ENCODE measurements at places on chromosomes 1 and 21. TPM values are rescaled to one million over a fixed set of nuclear protein-coding genes. Genes with fewer than 3 reads are reported as not detected.

- DNase-seq: no peak
Measured at GRCh38 chr1:23578311-23578996, 19.2 kb upstream of the ID3 start.

- peak; percentile 19 for DNase-seq
Measured at GRCh38 chr1:179229214-179230140, at the start of gene ABL2. TSS of gene ABL2 (minus strand) at chr1:179229677. CDS start at chr1:179229397, 280 bp downstream.

DNA sequence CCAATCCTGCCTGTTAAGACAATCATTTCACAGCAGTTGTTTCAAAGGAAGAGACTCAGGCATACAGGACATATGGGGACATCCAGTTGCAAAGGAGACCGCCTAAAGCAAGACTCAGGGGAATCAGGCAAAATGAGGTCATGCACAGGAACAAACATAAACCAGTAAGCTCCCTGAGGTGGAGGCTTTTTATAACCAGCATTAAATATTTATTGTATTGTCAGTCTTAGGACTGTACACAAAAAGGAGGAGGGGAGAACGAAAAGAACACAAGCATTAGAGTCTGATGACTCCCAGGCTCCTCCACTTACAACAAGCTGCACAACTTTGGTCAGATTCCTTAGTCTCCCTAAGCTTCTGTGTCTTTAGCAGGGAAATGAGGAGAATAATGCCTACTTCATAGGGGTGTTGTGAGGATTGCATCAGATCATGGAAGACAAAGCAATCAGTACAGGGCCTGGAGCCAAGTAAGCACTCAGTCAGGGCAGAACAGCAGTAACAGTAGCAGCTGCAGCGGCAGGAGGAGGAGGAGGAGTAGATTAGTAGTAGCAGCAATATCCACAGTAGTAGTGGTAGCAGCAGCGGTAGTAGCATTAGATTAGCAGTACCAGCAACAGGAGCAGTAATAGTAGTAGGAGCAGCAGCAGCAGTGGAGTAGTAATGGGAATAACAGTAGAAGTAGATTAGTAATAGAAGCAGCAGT, 54.2 kb upstream of the SPATA6 start:
- DNase-seq: no peak

DNA sequence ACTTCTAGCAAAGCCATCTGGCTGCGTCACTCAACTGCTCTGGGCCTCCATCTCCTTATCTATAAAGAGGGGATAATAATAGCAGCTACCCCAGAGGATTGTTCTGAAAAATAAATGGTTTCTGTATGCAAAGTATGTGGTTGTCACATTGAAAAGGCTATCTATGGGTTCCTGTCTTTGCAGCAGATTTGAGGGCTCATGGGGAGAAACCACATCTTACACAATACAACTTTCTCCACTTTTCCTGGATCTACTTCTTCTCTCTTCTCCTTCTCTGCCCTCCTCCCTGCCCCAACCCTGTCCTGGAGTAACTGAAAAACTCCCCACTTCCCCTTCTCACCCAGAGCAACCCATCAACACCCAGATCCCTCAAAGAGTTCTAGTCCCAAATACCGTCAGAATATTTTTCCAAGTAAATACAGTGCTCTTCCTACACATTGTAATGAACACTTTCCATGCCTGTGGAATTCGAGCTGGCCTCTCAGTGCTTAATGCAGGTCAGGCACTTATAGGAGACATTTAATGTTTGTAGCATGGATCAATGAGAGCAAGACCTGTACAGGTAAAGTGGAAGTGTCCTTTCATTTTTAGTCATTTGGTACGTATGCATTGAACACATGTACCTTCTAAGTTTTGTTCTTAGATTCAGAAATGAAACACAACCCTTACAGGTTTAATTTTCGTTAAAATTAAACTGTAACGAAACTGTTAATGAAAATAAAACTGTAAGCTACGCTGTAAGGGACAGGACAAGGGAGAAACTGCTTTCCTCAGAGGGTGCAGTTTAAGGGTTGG, 131.9 kb downstream of the AK5 start:
- no peak for DNase-seq

Gene URB2
- 2.3 TPM for total RNA-seq

DNA sequence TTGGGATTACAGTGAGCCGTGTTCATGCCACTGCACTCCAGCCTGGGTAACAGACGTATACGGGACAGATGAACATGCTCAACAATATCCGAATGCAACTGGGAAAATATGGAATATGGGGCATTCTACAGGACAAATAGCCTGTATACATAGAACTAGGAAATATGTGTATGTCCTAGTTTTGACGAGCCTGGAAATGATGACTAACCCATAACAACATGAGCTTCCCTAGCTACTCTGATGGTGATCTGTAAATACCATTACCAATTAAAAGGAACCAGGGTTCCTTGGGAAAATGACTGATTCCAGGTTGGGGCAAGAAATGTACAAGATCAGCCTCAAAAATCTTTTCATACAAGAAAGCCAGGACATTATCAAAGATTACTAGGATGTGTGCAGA, 42.8 kb upstream of the ARTN start:
- no peak for DNase-seq

DNA sequence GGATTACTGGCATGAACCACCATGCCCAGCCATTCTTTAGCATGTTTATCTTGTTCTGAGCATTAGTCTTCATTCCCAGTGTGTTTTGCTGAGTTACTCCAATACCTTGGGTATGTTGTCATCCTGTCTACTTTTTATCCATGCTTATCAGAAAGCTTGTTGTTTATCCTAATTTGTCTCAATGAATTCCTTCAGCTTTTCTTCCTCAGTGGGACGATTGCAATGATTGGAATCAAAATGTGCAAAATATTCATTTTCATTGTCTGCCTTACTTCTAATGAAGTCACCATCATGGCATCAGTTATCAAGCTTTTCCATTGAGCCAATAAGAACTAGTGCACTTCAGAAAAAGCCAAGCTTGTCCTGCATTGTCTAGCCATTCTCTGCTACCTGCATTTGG, 170.5 kb downstream of the HFM1 start:
- no peak for DNase-seq

Gene NBPF9
- 9.7 TPM for total RNA-seq

GRCh38 chr1:204885288-204885711, 14.6 kb downstream of the NFASC start:
- DNase-seq: peak; percentile 39

Gene RAB3B
- total RNA-seq: 0.06 TPM

DNA sequence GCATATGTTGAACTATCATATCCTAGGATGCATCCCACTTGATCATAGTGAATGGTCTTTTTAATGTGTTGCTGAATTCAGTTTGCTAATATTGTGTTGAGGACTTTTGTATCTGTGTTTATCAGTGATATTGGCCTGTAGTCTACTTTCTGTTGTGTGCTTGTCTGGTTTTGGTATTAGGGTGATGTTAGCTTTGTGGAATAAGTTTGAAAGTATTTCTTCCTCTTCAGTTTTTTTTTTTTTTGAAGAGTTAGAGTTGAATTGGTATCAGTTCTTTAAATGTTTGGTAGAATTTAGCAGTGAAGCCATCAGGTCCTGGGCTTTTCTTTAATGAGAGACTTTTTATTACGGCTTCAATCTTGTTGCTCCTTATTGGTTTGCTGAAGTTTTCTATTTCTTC, 162.3 kb downstream of the VAV3 start:
- no peak for DNase-seq

Gene BRINP3
- 0.76 TPM for total RNA-seq

- DNase-seq: no peak
Measured at GRCh38 chr1:162689745-162690671, 57.7 kb downstream of the DDR2 start.

Gene MTR
- 49.2 TPM for total RNA-seq

Gene PCBP3
- total RNA-seq: not detected

GRCh38 chr1:45922813-45923212, 119.4 kb downstream of the MAST2 start:
- no peak for DNase-seq

Gene ATP6V1G3
- total RNA-seq: not detected

Gene CLEC20A
- total RNA-seq: not detected

DNA sequence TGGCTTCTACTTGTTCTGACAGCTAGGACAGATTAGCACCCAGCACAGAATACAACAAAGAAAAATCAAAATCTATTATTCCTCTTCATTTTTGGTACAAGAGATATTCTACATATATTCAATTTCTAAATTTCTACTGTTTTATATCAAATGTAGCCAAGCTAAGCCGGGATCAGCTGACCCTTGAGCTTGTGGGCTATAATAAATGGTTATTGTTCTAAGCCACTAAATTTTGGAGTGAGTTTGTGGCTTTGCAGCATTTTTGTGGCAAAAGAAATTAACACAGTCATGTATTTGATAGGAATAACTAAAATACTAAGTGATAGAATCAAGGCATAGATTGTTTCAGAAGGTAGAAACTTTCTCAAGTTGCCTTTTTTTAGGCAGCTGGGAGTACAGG, 50.7 kb downstream of the APP start:
- DNase-seq: no peak

Gene CNN3
- 394 TPM for total RNA-seq

DNA sequence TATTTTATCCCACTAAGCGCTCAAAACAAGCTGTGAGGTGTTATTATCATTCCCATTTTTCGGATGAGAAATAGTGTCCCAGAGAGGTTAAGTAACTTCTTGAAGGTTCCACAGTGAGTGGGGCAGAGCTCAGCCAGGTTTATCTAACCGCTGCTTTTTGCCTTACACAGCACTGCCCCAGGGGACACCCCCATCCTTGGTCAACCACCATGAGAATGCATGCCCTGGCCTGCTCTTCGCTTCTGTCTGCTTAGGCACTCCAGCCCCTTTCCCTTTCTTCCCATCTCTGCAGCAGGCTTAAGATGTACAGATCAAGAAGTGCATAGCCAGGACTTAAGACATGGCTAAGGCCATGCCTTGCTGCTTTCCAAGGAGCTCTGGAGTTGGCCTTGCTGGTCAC, 159.0 kb upstream of the CD34 start:
- DNase-seq: no peak

DNA sequence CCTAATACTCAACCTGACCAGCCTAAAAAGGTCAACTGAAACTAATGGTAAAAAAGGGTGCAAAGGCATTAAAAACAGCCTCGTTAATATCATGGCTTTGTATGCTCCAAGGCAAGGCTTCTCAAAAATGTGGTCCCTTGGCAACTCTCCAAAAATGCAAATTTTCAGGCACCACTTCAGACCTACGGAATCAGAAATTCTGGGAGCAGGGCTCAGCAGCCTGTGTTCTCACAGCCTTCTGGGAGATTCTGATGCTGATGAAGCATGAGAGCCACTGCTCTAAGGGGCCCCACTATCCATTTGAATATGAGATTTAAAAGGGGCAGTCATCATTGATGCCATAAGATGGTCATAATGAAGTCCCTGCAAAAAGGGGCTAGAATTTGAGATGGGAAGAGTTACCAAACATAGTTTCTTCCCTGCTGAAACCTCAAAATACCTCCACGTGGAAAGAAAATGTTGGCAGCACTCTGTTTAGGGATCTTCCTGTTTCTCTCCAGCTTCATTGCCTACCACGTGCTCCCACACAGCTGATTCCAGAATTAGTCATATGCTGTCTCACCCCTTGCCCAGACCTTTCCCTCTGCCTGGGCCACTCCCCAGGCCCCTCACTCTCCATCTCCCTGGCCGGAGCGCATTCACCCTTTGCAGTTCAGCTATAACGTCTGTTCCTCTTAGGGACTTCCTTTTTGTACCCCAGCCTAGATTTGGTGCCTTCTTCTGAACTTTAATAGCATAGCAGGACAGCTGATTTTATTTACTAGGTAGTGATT, 46.7 kb downstream of the PHC2 start:
- DNase-seq: peak; percentile 57

GRCh38 chr1:43272161-43272560, 2.4 kb downstream of the TMEM125 start:
- no peak for DNase-seq
